ENCODE measurements at places on chromosomes 3 and 15. TPM values are rescaled to one million over a fixed set of nuclear protein-coding genes. Genes with fewer than 3 reads are reported as not detected.

IGDCC3 gene
- polyA plus RNA-seq = not detected

SNUPN gene
- polyA plus RNA-seq = 23.0 TPM

PPP2R3A gene
- 0.25 TPM for polyA plus RNA-seq

- H3K27ac ChIP-seq = no peak overlapping the region
- peaks cover 30% of the 10 kb centered on the region for H3K4me1 ChIP-seq
- no peak for DNase-seq
Measured at GRCh38 chr3:128482175-128482574, 10.8 kb downstream of the GATA2 start.

GRCh38 chr3:64422192-64422591, 196.9 kb upstream of the PRICKLE2 start:
- H3K36me3 ChIP-seq = no peaks in the 10 kb centered on the region
- H3K4me1 ChIP-seq = no peaks in the 10 kb centered on the region
- DNase-seq = no peak
- H3K27ac ChIP-seq = no peak overlapping the region

DNA sequence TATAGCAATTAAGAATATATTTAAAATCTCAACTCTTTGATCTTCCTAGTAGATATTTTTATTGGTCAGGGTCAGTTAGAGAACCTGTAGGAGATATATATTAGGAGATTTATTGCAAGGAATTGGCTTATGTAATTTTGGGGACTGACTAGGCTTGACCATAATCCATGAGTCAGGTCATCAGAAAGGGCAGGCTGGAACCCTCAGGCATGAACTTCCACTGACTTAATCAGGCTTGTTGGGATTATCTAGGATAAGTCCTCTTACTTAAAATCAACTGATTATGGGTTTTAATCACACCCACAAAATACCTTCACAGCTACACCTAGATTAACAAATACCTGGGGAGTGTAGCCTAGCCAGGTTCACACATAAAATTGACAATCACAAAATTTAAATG, 156.1 kb downstream of the MYRIP start:
- H3K27me3 ChIP-seq = peaks cover 7% of the 10 kb centered on the region
- no peak overlapping the region for H3K27ac ChIP-seq
- no peaks in the 10 kb centered on the region for H3K4me1 ChIP-seq
- DNase-seq = no peak
- H3K4me3 ChIP-seq = no peak overlapping the region

All from naive B cell (primary cell).